Activated naive CD4-positive, alpha-beta T cell treated with anti-CD3 and anti-CD28 coated beads, Interleukin-2, amount 10 ng/mL, durations not matched to agents 7 days and 5 days (primary cell): ENCODE measurements at places on chromosomes 2 and 18.
A peak's percentile ranks its signal among the peaks of the same experiment; 100 is the strongest.

GRCh38 chr2:127592761-127593227, 53.2 kb upstream of the GPR17 start:
- H3K4me1 ChIP-seq, result peaks cover 4% of the 10 kb centered on the region
- no peak overlapping the region for H3K27ac ChIP-seq
- no peaks in the 10 kb centered on the region for H3K27me3 ChIP-seq
- DNase-seq, result peak; percentile 18
- no peak overlapping the region for H3K4me3 ChIP-seq

GRCh38 chr2:1438972-1439371, 25.7 kb downstream of the TPO start:
- peaks cover 7% of the 10 kb centered on the region for H3K27me3 ChIP-seq
- no peaks in the 10 kb centered on the region for H3K4me1 ChIP-seq

DNA sequence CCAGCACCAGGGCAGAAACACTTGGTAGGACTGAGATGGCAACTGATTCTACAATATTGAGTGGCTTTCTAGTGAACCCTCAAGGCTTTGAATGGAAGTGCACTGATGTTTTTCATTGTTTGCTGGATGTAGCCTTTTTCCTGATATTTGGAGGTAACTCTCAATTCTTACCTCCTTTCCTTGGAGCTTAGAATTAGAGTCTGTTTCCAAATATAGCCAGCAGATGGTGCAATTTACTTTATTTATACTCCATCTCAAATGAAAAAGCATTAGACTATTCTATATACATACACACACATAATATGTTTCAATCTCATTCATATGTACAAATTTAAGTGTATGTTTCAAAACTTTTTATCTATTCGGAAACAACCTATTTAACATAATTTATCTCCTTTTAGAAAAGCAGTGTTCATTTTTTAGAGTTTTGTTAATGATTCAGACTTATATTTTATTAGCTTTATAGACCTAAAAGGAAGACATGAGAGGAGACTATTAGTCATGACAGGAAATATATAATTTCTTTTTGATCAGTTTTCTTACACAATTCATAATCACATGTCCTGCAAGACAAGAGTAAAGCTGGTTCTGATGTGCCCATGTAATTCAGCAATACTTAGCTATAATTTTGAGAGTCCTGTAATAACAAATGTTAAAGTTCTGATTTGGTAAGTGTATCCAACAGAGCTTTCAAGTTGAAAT, 124.8 kb downstream of the NUP35 start:
- no peaks in the 10 kb centered on the region for H3K36me3 ChIP-seq
- no peaks in the 10 kb centered on the region for H3K27me3 ChIP-seq
- no peak overlapping the region for H3K4me3 ChIP-seq
- no peak for DNase-seq

- no peak for DNase-seq
- no peaks in the 10 kb centered on the region for H3K36me3 ChIP-seq
- no peak overlapping the region for H3K4me3 ChIP-seq
- peaks cover 31% of the 10 kb centered on the region for H3K27me3 ChIP-seq
These were observed 53.1 kb downstream of the MCFD2 start for GRCh38 chr2:46862514-46862913.

DNA sequence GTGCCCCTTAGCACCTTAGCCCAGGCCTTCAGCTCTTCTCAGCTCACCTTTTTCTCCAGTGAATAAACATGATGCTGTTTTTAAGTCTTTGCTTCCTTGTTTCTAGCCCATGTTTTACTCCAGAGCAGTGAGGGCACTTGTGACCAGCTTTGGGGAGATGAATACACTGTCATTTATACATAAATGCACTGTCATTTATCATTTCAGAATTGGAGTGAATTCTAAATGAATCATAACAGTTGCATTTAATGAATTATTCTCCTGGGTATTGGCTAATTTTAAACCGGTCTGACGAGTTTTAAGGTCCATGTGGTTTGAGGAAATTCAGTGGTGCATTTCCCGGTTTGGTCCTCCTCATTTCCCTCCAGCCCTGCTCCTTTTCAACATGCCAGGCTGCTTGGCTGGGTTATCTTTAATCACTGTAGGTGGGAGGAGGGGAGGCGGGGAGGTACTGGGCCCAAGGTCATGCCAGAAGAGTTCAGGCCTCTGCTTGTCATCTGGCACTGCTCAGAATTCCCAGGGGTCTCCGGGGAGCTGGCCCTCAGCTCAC, 23.9 kb downstream of the PRKCE start:
- no peaks in the 10 kb centered on the region for H3K4me1 ChIP-seq
- no peak for DNase-seq
- no peaks in the 10 kb centered on the region for H3K36me3 ChIP-seq
- no peak overlapping the region for H3K4me3 ChIP-seq
- no peak overlapping the region for H3K27ac ChIP-seq
- H3K27me3 ChIP-seq, result no peaks in the 10 kb centered on the region

DNA sequence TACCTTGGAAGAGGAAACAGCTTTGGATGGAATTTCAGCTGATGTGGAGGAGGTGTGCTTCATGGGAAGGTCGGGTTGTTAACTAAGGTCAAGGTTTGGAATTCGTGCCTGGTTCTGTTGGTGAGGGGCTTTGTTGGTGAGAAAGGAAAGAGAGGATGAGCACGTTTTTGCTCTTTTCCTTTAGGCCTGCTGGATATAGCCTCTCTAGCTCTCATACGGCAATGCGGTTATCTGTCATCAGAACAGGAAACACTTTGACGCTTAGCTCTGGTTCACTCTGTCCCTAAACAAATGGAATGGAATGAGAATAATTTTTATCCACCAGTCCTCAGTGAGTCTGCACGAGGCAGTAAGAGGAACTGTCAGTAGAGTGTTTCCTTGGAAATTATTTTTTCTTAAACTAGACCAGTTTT, 169.7 kb upstream of the NOSTRIN start:
- DNase-seq, result no peak
- peaks cover 3% of the 10 kb centered on the region for H3K36me3 ChIP-seq
- H3K4me1 ChIP-seq, result peaks cover 3% of the 10 kb centered on the region

DNA sequence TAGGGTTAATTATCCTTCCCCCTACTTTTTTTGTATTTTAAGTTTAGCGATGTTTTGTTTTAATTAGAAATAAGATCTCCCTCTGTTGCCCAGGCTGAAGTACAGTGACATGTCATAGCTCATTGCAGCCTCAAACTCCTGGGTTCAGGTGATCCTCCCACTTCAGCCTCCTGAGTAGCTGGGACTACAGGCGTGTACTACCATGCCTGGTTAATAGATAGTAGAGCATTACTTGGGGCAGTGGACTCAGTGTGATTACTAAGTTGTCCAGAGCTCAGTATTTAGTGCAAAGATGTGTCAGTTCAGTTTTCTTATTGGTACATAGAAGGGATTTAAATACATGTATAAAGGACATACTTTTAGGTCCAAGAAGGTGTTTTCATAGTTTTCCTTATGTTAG, 9.5 kb upstream of the ADGRF3 start:
- DNase-seq, result no peak
- no peak overlapping the region for H3K27ac ChIP-seq
- peaks cover 20% of the 10 kb centered on the region for H3K36me3 ChIP-seq
- H3K4me3 ChIP-seq, result no peak overlapping the region
- H3K4me1 ChIP-seq, result peaks cover 31% of the 10 kb centered on the region
- H3K27me3 ChIP-seq, result no peaks in the 10 kb centered on the region

GRCh38 chr2:176483901-176484568, 214.8 kb downstream of the MTX2 start:
- H3K4me3 ChIP-seq, result no peak overlapping the region
- no peak overlapping the region for H3K27ac ChIP-seq
- no peaks in the 10 kb centered on the region for H3K4me1 ChIP-seq
- peaks cover 14% of the 10 kb centered on the region for H3K27me3 ChIP-seq
- DNase-seq, result no peak

- peak overlapping the region; percentile 45 for H3K27ac ChIP-seq
- no peaks in the 10 kb centered on the region for H3K4me1 ChIP-seq
- no peak for DNase-seq
- no peaks in the 10 kb centered on the region for H3K27me3 ChIP-seq
- H3K4me3 ChIP-seq, result no peak overlapping the region
These were observed 255.8 kb downstream of the FBXO15 start for GRCh38 chr18:73891572-73892421.
